ENCODE measurements at places on chromosomes 16 and 17. TPM values are rescaled to one million over a fixed set of nuclear protein-coding genes. Genes with fewer than 3 reads are reported as not detected.

GRCh38 chr17:4554441-4554996 lies 665 bp downstream of the MYBBP1A start:
- DNase-seq = no peak

- DNase-seq = no peak
Observed at GRCh38 chr16:85567935-85568334, 45.2 kb upstream of the GSE1 start.

DNA sequence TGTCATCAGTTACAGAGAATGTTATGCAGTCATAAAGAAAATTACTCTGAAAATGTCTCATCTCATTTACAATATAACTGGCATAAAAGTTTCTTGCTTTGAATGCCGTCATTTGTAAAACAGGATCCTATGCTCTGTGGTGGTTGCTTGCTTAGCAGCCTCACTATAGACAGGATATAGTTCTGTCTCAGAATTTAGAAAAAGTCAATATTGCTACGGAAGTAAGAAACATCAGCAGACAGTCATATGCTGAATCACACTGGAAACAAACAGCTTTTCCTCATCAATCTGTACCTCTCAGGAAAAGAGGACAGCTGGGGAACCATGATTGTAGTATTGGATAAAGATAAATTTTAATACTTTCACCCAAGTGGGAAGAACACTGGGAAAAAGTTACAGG lies 105.5 kb downstream of the MYO1D start:
- no peak for DNase-seq

DNA sequence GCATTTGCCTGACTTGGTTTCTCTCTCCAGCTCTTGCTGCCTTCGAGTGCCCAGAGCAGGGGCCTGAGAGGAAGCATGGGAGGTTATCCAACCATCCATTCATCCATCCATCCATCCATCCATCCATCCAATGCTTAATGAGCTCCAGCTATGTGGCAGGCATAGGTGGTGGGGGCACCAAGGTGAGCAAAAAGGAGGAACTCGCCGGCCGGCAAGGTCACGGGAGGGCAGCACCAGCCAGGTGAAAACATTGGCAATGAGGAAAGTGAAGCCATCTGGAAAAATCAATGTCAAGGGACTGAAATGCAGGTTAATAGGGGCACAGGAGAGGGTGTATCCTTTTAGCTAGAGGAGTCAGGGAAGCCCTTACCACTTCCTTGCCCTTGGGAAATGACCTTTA lies 18.2 kb upstream of the DOK4 start:
- DNase-seq = no peak

GRCh38 chr16:86045591-86045971 lies 146.6 kb downstream of the IRF8 start:
- DNase-seq = no peak

Gene DNAH9
- total RNA-seq = not detected

DNA sequence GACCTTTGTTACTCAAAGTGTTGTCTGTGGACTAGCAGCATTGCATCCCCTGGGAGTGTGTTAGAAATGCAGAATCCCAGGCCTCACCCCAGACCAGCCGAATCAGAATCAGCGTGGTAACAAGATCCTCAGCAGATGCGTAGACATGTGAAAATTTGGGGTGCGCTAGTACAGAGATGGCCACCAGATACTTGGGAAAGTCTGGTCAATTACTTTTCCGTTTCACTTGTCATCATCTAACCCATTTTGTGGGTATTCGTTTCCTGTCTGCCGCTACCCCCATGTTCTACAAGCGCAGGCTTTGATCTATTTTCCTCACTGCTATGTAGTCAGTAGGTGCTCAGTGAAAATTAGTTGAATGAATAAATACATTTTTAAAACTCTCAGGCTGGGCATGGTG lies 33.1 kb upstream of the HERPUD1 start:
- DNase-seq = no peak

Gene KRTAP2-2
- not detected for total RNA-seq

- no peak for DNase-seq
Observed at GRCh38 chr16:89844739-89845339, 16.6 kb downstream of the SPIRE2 start.

DNA sequence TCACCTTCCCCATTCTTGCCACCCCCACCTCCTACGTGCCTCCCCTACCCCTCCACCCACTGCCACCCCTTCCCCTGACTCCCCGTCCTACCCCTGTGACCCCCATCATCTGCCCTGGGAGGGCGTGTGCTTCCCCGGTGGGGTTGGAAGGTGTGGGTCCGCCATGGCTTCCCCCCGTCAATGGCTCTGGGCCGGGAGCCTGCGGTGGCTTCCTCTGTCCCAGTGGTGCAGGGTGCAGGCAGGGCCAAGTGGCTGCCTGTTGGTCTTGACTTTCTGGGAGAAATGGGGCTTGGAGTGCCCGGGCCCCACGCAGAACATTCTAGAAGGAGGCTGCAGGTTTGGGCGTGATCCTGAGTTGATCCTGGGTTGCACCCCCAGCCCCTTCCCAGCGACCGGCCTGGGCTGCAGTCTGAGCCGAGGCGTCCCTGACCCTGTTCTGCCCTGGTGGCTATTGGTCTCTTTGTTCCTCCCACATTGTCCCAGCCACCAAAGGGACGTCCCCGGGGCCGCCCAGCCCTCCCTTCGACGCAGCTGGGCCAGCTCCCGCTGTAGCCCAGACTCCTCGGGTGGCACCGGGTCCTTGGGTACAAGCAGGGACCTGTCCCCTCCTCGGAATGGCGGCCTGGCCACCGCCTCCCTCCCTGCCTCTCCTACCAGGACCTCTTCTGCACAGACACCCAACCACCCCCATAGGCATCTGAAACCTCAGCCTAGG lies 25.7 kb downstream of the GSE1 start:
- DNase-seq = no peak

DNA sequence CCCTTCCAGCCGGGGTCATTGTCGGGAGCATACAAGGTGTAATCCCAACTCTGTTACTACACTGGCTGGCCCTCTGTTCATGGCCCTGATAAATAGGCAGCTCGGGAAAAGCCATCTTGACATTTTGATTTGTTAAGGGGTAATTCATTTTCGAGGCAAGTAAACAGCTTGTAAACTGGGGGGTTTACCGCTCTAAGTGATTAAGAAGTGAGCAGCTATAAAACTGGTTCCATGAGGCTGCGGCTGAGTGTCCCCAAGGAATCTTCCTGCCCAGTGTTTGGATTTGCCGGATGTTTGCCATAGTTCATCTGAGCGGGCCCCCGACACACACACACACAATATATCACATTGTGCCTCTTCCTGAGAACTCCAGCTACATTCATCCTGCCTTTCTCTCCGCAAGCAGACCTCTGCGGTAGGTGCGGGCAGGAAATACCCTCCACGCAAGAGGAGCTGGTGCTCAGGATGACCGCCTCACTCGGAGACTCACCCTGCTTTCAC lies 92.2 kb downstream of the SOCS1 start:
- DNase-seq = no peak

GRCh38 chr16:6146874-6147425 lies 1049.4 kb upstream of the EEF2KMT start:
- DNase-seq = no peak

DNA sequence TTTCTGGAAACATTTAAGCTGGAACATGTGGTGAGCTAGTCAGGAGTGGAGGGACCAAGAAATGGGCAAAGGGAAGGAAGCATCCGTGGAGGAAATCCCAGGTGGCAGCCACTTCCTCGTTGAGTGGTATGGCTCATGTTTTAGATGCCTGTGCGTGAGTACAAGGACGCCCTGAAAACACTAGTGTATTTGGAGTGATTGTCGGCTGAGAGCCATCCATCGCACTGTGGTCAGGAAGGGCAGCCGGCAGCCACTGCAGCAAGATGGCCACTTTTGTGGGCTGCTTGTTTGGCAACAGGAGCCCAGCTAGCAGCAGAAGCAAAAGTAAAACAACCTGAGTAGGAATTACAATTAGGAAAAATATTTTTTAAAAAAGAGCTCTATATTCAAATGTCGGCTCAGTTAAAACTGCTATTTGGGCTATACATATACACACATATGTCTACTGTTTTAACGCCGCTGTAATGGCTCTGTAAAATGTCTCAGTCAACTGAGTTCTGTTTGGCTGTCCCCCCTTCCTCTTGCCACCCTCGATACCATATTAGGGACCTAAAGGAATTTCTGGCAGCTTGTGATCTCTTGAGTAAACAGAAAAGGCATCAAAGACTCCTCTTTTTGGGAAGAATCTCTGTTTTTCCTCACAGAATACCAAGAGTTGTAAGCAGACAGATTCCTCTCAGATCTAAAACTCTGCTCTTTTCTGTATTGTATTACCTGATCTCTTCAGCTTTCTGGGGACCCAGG lies 39.2 kb downstream of the BRD7 start:
- no peak for DNase-seq

DNA sequence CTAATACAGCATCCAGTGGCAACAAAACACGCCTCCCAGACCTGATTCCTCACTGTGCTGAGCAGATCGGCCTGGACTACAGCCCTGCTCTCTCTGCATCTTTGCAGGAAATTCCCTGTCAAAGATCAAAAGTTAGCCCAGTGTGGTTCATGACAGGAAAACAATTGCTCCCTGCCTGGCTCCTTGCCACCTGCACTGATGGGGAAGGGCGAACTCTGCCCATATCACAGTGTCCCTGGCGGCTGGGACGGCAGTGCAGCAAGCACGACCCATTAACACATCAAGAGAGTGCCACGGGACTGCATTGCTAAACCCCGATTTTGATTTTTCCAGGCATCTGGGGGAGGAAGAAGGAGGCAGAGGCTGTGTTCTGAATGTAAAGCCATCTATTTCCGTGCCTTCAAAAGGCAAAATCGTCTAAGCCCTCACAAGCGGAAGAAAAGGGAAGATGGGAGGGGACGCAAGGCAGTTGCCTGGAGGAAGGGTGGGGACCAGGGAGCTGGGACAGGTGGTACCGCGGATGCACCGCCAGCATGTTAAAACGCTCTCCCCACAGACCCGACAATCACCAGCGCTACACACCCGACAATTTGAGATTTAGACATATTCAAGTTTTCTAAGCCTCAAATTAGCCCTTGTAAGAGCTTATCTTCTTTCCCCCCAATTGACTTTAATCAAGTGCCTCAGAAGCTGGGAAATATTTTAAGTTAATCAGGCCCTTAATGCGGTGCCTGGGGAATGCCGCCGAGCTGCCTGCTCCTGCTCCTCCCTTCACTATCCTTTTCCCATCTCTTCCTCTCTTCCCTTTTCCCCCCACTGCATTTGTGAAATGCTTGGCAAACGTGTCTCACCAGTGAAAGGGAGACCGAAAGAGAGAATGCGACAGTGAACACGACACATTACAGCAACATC lies 238.8 kb upstream of the CDH5 start:
- DNase-seq = no peak

DNA sequence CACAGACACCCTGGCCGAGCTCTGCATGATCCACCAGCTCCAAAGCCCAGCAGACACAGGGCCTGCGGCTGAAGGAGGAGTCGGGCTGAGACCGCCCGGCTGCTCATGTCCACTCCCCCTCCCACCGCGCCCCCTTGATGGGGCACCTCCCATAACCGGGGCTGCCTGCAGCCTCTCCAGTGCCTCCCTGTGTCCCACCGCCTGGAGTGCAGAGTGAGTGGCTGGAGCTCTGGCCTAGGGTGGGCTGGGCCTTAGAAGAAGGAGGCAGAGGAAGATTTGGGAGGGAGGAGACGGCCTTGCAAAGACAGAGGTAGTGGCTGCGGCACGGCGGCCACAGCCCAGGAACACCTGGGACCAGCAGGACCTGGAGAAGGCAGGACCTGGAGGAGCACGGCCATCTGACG lies 4.0 kb downstream of the CBFA2T3 start:
- no peak for DNase-seq
